ENCODE measurements at places on chromosomes 5 and 9.

DNA sequence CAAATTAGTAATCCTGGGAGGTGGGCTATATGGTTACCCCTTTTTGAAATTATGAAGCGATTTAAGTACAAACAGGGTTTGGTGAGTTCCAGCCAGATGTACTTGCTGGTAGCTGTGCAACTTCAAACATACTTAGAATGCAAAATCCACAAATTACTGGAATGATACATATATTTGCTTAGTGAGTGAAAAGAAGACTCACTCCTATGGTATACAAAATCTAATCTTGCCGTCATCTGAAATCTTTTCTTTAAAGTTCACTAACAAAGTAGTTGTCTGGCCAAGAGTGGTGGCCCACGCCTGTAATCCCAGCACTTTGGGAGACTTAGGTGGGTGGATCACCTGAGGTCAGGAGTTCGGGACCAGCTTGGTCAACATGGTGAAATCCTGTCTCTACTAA is 64.9 kb upstream of the TJP2 start:
- no peak for DNase-seq

DNA sequence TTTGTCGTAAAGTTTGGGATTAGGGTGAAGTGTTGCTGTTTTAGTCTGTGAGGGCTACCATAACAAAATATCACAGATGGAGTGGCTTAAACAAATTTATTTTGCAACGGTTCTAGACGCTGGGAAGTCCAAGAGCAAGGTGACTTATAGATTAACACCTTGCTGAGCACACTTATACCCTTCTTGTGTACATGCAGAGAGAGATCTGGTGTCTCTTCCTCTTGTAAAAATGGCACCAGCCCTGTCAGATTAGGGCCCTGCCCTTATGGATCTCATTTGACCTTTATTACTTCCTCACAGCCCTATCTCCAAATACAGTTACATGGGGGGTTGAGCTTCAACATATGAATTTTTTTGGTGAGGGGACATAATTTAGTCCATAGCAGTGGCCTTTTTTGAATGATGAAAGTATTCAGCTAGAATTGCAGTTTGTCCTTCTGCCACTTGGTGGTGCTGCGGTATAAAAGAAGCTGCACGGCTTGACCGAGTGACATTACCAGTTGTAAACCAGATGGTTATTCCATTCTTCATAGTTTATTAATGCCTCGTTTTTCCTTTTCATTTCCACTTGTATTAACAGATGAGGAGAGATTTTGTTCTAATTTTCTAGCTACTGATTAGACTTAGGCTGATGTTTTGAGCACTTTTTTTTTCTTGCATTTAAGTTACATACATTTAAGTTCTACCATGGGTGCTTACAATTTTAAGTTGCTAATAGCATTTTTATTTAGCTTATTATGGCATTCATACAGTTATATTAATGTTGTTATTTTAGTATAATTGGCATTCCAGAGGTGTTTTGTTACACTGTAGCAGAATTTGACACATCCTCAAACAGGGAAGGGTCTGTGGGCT is 19.4 kb downstream of the DCP2 start:
- peak; percentile 33 for DNase-seq

- peak; percentile 32 for DNase-seq
Measured at GRCh38 chr5:428754-429452, 14.1 kb upstream of the EXOC3 start.

DNA sequence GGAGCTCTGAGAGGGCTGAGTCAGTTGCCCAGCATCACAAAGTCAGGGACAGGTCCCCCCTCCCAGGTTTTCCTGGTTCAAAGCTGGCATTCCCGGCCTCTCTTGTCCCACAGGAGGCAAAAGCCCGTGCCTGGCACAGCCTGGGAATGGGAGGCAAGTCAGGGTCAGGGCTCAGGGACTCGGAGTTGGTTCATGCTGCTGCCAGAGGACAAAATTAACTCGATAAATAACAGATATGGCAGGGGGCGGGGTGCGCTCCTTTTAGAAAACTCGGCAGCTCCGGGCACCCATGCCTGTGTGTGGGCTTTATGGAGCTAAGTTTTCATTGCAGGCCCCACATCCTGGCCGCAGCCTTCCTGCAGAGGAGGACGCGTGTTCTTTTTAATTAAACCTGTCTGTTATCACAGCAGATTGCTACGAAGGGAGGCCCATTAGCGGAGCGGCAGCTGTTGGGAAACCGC is 62.8 kb upstream of the LMX1B start:
- peak; percentile 52 for DNase-seq

GRCh38 chr5:77984587-77984986 is 208.4 kb upstream of the TBCA start:
- no peak for DNase-seq

- DNase-seq, result no peak
Measured at GRCh38 chr9:118321788-118322187, 617.6 kb downstream of the TLR4 start.

GRCh38 chr5:147391781-147392180 is 118.1 kb downstream of the DPYSL3 start:
- DNase-seq, result peak; percentile 45

DNA sequence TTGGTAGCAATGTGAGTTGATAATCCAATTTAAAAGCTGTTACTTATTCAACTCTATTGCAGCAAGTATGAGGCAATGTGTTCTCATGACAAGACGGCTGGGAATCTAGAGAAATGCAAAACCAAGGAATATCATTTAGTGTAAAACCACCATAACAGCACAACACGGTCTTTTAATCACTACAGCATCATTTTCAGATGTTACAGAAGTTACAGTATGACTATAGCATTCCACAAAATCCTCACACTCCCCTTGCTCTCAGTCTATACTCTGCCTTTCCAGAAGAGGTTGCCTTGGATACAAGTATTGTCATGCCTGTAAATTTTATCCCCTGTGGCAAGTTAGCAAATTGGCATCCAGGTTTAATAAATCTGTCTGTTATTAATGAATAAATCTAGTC is 28.6 kb upstream of the TAS2R1 start:
- no peak for DNase-seq

GRCh38 chr9:130107955-130108354 is 54.2 kb downstream of the GPR107 start:
- DNase-seq, result no peak

- DNase-seq, result no peak
Measured at GRCh38 chr9:116924462-116925110, 237.5 kb downstream of the TRIM32 start.

- DNase-seq, result no peak
Measured at GRCh38 chr5:168401880-168402279, 84.4 kb upstream of the RARS1 start.

DNA sequence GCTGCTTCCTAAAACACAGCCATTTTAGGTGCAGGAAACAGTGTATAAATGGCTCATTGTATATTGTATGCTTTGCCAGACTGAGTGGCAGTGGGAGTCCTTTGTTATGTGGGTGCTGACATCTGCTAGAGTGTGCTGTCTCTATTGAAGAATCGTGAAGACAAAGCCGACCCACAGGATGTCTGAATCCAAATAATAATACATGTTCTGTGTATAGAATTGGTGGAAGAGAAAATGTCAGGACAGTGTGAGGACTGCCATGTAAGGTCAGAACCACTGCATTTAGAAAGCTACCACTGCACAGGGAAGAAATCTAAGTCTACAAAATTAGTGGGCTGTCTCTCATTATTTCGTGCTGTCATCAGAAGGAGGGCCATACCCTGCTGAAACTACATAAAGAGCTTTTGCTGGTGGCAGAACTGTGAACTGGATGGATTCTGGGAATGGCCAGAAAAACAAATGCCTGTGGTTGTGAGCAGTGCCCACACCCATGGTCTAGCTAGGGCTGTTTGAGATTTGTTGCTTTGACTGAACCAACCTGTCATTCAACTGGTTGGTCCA is 2.5 kb downstream of the IL7R start:
- DNase-seq, result no peak

DNA sequence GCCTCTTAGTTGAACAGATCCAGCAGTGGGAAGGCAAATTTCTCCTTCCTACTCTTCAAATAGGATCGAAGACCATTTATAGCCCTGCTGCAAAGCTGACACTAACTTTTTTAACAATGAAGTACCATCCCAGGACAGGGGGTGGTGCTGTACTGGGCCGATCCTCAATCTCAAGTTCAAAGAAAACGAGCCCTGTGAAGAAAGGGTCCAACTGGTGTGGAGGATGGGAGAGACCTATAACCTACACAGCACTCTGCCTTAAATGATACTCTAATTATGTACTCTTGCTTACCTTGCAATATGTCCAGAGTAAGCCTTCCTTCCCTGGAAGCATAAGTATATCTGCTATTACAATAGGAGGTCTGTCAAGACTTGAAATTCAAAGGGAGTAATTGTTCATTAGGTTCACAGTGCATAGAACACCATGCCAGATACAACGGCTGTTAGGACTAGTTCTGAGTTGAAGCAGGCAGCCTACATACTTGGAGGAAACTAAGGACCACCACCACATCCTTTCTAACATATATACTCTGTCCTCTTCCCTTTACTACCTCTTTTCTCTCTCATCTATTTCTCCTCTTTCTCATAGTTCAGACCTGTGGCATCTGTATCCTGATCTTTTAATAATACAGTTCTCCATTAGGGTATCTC is 6.2 kb downstream of the ETF1 start:
- no peak for DNase-seq

DNA sequence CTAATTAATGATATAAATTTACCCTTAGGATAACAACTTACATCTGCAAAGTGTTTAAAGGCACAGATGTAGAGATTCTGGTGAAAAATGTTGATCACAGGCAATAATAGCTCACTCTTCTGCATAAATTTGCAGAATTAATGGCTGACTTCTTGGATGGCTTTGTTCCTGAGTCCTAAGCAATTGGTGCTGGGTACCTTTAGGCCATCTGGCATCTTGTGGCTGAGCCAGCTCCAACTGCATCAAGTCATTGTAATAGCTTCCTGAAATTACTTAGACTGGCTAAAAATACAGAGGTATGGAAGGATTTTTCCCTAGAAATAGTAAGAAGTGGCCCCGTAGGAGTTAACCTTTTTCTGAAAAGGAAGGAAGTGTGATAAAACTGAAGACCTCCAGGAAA is 118.3 kb upstream of the MINAR2 start:
- DNase-seq, result no peak

DNA sequence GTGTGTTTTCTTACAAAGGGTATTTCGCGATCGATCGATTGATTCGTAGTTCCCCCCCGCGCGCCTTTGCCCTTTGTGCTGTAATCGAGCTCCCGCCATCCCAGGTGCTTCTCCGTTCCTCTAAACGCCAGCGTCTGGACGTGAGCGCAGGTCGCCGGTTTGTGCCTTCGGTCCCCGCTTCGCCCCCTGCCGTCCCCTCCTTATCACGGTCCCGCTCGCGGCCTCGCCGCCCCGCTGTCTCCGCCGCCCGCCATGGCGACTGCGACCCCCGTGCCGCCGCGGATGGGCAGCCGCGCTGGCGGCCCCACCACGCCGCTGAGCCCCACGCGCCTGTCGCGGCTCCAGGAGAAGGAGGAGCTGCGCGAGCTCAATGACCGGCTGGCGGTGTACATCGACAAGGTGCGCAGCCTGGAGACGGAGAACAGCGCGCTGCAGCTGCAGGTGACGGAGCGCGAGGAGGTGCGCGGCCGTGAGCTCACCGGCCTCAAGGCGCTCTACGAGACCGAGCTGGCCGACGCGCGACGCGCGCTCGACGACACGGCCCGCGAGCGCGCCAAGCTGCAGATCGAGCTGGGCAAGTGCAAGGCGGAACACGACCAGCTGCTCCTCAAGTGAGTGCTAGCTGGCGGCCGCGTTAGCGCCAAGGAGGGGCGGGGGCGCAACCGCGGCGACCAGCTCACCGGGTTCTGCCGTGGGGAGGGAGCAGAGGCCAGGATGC is 480 bp downstream of the LMNB1 start:
- peak; percentile 47 for DNase-seq

DNA sequence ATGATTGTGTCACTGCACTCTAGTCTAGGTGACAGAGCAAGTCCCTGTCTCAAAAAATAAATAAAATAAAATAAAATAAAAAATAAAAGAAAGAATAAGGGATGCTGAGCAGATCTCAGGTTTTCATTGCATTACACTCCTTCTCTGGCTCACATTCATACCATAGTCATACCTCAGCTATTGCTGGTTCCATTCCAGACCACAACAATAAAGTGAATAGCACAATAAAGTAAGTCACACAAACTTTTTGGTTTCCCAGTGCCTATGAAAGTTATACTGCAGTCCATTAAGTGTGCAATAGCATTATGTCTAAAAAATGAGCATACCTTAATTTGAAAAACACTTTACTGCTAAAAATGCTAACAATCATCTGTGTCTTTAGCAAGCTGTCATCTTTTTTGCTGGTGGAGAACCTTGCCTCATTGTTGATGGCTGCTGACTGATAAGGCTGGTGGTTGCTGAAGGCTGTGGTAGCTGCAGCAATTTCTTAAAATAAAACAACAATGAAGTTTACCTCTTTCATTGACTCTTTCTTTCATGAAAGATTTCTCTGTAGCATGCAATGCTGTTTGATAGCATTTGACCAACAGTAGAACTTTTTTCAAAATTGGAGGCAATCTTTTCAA is 415.7 kb downstream of the ZNF608 start:
- no peak for DNase-seq

- no peak for DNase-seq
Measured at GRCh38 chr5:52544738-52545137, 243.0 kb upstream of the ITGA1 start.

GRCh38 chr9:82488313-82489200 is 500.0 kb downstream of the SPATA31D1 start:
- no peak for DNase-seq

DNA sequence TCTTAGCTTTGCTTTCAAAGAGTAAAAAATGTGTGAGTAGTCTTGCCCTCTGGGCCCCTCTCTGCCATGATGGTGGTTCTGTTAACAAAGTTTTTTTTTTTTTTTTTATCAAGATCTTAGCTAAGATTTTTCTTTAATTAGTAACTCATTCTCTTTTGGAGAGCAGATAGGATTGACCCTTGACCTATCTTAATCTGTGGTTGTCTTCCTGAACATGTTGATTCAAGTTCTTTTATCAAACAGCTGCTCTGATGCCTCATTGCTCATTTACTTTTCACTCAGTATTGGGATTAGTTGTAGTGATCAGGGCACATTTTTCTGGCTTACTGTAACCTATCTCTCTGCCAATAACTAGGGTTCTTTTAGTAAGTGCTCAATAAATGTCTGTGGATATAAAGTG is 106.3 kb downstream of the PCSK5 start:
- no peak for DNase-seq

All from NCI-H524 (cell line).